CD4-positive, alpha-beta T cell treated with Interleukin-4 for 1 hour (primary cell): ENCODE measurements at places on chromosomes 11 and 22.

- DNase-seq: no peak
Observed at GRCh38 chr11:696955-697491, 1.4 kb downstream of the TMEM80 start.

- DNase-seq: peak; percentile 76
Observed at GRCh38 chr11:126345759-126346585, 9.5 kb upstream of the ST3GAL4 start.

DNA sequence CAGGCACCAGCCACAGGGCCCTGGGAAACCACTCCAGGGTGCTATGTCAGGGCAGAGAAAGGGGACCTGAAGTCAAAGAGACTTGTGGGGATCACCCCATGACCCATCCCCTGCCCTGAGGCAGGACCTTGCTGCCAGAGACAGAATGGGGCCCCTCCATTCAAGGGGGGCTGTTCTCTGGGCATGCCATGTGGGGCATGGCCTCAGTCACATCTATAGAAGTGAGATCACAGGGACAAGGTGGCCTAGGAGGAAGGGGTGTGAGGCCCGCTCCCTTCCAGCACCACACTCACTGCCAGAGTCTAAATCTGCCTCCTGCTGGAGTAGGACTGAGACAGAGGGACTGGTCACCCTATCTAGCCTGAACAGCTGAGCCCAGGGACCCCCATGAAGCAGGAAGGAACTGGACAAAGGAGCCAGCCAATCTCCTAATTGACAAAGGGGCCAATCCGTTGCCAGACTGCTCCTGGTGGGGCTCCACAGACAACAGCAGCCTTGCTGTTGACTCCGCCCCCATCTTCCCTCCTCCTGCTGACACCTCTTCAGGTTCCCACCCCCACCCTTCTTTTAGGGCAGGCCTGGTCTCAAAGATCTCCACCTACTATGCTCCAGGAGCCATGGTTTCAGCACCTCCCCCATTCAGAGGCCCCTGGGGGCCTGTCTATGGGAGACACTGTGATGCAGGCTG lies 26.0 kb downstream of the NEAT1 start:
- DNase-seq: no peak

GRCh38 chr11:105192115-105192514 lies 52.5 kb upstream of the CARD18 start:
- no peak for DNase-seq

GRCh38 chr22:44765571-44766285 lies 13.4 kb downstream of the ARHGAP8 start:
- no peak for DNase-seq

- no peak for DNase-seq
Observed at GRCh38 chr11:73340164-73340563, 32.1 kb downstream of the ARHGEF17 start.

DNA sequence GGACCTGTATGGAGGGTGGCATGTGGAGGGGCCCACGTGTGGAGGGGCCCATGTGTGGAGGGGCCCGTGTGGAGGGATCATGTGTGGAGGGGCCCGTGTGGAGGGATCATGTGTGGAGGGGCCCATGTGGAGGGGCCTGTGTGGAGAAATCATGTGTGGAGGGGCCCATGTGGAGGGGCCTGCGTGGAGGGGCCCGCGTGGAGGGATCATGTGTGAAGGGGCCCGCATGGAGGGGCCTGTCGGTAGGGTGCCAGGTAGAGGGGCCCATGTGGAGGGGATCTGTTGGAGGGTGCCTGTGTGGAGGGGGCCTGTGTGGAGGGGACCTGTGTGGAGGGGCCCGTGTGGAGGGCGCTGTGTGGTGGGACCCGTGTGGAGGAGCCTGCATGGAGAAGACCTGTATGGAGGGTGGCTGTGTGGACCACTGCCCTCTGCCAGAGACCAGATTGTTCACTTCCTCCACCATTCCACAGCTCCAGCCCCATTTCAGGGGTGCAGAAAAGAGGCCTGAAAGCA lies 47.0 kb downstream of the IGLL5 start:
- no peak for DNase-seq

GRCh38 chr22:33739516-33739915 lies 180.8 kb downstream of the LARGE1 start:
- no peak for DNase-seq

DNA sequence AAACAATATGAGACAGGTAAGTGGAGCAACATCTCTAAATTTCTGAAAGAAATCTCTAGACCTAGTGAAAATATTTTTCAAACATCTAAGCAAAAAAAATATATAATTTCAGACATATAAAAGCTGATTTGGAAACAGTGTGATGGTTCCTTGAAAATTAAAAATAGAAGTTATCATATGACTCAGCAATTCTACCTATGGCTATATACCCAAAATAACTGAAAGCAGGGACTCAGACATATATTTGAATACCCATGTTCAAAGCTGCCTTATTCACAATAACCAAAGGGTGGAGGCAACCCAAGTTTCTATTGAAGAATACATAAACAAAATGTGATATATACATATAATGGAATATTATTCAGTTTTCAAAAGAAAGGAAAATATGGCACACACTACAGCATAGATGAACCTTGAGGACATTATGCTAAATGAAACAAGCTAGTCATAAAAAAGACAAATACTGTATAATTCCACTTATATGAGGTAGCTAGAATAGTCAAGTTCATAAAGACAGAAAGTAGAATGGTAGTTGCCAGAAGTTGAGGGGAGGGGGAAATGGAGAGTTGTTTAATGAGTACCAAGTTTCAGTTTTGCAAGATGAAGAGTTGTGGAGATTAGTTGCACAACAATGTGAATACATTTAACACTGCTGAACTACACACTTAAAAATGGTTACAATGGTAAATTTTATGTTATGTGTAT lies 300.4 kb downstream of the TTC28 start:
- DNase-seq: no peak

DNA sequence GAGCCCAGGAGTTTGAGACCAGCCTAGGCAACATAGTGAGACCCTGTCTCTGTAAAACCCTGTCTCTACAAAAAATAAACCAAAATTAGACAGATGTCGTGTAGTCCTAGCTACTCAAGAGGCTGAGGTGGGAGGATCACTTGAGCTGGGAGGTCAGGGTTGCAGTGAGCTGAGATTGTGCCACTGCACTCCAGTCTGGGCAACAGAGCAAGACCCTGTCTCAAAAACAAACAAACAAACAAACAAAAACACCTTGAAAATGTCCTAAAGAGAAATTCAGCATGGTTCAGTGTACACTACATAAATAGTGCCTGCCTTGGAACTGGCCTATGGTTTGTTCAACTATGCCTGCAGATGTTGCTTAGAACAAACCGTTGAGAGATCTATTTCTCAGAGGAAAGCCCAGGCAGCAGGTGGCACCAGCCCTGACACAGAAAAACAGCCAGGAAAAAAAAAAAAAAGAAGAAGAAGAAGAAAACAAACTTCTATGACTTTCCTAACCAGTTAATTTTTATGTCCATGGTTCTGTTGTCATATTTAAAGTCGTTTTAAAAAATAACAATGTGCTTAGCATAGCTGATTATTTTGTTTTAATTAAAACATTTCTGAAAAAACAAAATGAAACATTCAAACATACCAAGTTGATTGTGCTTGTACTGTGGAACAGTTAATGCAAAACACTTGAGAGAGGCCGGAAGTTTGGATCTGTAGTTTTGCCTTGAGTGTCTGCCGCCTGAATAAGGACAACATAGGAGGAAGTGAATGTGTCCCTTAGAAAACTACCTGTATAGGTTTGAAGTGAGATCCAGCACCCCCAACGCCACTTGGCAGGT lies 5.4 kb downstream of the KREMEN1 start:
- DNase-seq: no peak

GRCh38 chr11:1196516-1197391 lies 26.1 kb upstream of the MUC5B start:
- DNase-seq: no peak

- peak; percentile 83 for DNase-seq
Observed at GRCh38 chr22:37643225-37643847, 3.9 kb downstream of the SH3BP1 start.

GRCh38 chr11:35606206-35606605 lies 12.1 kb upstream of the FJX1 start:
- no peak for DNase-seq

DNA sequence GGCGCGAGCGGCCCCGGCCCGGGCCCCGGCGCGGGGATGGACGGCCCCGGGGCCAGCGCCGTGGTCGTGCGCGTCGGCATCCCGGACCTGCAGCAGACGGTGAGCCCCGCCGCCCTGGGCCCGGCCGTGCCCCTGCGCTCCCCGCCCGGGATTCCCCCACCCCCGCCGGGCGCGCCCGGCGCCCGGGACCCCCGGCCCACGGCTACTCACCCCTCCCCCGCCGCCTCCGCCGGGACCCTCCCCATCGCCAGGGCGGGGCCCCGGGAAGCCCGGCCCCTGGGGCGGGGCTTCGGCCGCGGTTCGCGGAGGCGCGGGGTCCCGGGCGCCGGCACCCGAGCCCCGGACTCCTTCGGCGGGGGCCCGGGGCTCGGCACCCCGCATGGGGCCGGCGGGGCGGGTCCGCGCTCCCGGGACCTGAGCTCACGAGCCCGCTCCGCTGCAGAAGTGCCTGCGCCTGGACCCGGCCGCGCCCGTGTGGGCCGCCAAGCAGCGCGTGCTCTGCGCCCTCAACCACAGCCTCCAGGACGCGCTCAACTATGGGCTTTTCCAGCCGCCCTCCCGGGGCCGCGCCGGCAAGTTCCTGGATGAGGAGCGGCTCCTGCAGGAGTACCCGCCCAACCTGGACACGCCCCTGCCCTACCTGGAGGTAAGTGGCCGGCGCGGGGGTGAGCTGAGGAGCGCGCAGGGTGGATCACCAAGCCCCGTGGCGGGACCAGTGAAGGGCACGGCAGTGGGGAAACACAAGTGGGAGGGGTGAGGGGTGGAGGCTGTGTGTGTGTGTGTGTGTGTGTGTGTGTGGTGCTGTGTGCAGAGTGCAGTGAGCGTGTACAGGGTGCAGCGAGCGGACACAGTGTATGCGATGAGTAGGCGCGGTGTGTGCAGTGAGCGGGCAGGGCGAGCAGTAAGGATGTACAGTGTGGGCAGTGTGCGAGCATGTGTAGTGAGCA lies 2.3 kb downstream of the SHANK3 start:
- DNase-seq: no peak

- DNase-seq: no peak
Observed at GRCh38 chr22:32722441-32722840, 79.1 kb upstream of the TIMP3 start.

DNA sequence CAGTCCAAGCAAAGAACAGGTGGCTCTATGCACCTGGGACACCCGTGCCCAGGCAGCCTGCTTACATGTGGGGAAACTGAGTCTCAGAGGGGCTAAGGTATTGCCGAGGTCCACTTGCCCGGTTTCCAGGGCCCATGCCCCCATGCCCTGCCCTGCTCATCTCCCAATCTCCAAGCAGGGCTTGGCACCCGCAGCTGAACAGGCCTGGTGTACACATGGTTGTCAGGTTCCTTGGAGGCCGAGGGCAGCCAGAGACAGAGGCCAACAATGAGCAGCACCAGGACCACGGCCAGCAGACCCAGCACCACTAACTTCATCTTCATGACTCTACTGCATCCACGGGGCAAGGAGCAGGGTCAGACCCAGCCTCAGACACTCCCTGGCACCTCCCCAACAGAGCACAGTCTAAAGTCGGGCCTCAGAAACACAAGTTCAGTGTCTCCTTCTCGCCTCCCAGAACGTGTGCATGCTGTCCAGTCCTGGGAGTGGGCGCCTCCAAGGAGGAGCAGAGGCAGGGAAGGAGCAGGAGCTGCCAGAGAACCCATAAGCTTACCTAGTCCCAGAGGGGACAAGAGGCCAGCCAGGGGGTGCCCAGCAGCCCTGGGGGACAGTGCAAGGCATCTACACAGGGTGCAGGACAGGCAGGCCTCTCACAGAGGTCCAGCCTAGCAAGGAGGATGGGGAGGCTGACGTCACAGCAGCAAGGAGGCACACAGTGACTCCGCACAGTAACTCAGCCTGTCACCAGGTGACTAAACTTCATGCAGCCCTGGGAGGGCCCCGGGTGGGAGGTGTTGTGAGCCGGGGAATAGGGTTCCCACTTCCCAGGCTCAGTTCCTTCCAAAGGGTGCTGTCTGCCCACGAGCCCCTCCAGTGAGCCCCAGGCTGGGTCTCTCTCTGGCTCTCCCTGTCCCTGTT lies 20.2 kb upstream of the RGL4 start:
- no peak for DNase-seq

DNA sequence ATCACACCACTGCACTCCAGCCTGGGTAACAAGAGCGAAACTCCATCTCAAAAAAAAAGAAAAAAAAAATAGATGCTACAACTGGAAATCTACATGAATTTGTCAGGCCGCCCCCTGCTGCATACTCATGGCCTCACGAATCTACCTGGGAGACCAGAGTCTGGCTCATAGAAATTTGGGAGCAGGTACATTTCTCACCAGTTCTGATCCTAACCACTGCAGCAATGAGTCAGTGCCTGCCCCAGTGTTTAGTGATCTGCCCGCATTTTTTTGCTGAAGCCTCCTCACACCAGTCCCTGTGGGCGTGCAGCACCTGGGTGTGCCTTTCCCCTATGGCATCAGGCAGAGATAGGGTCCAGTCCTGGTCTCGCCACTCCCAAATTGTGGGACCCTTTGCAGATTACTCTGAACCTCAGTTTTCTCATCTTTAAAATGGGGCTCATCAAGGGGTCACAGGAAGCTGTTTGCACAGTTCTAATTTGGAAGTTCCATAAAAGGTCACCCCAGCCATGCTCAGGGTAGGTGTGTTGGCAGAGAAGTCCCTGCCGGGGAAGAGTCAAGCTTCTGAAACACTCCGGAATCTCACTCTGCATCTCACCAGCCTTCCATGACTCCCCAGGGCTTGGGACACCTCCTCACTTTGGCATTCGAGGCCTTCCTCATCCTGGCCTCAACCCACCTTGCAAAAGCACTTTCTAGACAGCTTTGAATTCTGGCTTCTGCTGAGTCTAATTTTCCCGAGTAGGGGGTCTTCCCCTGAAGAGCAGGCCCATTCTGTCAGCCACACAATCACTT lies 39.3 kb upstream of the LINC01488 start:
- no peak for DNase-seq

DNA sequence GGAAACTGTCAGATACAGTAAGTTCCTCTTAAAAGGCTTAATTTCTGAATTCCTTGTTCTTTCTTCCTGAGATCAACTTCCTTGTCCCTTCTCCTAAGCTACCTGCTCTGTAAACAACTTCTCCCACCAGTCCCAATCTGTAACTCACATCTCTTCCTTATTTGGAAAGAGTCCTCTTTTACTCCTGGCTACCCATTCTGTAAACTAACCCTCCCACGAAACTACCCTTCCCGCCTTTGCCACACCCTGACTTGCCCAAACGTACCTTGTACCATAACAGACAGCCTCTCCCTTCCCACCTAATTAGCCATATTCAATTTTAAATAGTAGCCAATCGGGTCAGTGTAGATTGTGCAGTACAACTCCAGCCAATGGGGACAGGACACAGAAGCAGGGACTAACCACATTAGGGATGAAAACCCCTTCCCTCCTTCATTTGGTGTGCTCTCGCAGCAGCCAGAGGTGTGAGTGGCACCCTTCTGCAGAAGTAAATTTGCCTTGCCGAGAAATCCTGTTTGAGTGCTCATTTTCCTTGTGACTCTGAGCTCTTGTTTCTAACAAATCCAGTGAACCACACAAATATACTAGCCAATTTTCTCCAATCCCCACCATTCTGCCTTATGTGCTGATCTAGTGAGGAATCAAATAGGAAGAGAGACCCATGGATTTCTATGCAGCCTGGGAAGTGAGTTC lies 49.5 kb downstream of the ZNF280B start:
- no peak for DNase-seq

- no peak for DNase-seq
Observed at GRCh38 chr22:22682807-22683667, 38.6 kb downstream of the GGTLC2 start.

GRCh38 chr11:14644226-14645014 lies 816 bp downstream of the PDE3B start:
- peak; percentile 49 for DNase-seq

GRCh38 chr11:4606231-4607015 lies 1.6 kb downstream of the TRIM68 start:
- no peak for DNase-seq
